ENCODE measurements at places on chromosomes 2 and 18. TPM values are rescaled to one million over a fixed set of nuclear protein-coding genes. Genes with fewer than 3 reads are reported as not detected.

BCL11A gene
- total RNA-seq, result 0.37 TPM

IAH1 gene
- 70.1 TPM for total RNA-seq

LAMA3 gene
- 30.5 TPM for total RNA-seq

FAM124B gene
- total RNA-seq, result 0.22 TPM

GPR39 gene
- 3.1 TPM for total RNA-seq

ADAM23 gene
- total RNA-seq, result 9.9 TPM

CFC1 gene
- not detected for total RNA-seq

SULT1C2 gene
- total RNA-seq, result 0.33 TPM

CRYGC gene
- total RNA-seq, result not detected

EFHD1 gene
- total RNA-seq, result not detected

GLB1L gene
- 19.1 TPM for total RNA-seq

GPBAR1 gene
- 0.12 TPM for total RNA-seq

ST6GAL2 gene
- 0.11 TPM for total RNA-seq

KCNS3 gene
- total RNA-seq, result 9.6 TPM

REG3A gene
- total RNA-seq, result not detected

KCNJ3 gene
- total RNA-seq, result 0.22 TPM

REG1B gene
- not detected for total RNA-seq

LRATD1 gene
- total RNA-seq, result 3.5 TPM

STAT4 gene
- 0.55 TPM for total RNA-seq

GALR1 gene
- under 0.01 TPM for total RNA-seq

DNAJC27 gene
- 6.0 TPM for total RNA-seq

SLC14A1 gene
- total RNA-seq, result 13.3 TPM

KATNAL2 gene
- 3.1 TPM for total RNA-seq

CFAP53 gene
- total RNA-seq, result 1.1 TPM

All from uterine smooth muscle cell (primary cell).